Inflammatory macrophage treated with lipopolysaccharide for 1 hour (primary cell): ENCODE measurements at places on chromosomes 1 and 21.

DNA sequence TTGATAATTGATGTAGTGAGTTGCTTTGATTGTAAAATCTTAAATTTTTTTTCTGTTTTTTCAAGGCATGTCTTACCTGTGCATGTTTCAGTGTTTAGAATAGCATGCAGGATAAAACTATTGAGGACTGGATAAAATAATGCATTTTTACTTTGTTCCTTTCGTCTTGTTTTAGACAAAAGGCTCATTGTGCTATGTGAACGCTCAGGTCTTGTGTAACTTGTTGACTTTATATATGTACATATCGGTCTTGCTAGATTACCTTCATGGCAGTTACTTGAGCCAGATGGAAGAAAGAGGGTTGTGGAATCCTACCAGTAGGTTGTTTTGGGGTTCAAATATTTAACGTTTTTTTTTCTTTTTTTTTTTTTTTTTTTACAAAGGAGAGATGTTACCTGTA is 7.0 kb downstream of the NFIA start:
- DNase-seq = no peak

DNA sequence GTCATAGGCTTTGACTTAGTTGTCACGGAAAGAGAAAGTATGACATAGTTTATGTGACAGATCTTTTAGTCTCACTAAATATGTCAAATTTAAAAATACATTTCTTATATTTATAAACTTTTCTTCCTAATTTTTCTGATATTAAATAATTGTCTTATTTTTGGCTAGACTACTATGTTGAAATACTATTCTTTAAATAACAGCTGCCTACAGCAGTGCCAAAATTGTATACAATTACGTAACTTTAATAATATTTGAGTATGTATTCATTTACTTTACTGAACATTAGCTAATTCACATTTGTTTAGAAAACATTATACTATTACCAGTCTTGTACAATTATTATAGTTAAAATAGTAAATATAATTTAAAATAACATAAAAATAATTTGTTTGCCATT is 137.4 kb downstream of the ADGRL4 start:
- no peak for DNase-seq

DNA sequence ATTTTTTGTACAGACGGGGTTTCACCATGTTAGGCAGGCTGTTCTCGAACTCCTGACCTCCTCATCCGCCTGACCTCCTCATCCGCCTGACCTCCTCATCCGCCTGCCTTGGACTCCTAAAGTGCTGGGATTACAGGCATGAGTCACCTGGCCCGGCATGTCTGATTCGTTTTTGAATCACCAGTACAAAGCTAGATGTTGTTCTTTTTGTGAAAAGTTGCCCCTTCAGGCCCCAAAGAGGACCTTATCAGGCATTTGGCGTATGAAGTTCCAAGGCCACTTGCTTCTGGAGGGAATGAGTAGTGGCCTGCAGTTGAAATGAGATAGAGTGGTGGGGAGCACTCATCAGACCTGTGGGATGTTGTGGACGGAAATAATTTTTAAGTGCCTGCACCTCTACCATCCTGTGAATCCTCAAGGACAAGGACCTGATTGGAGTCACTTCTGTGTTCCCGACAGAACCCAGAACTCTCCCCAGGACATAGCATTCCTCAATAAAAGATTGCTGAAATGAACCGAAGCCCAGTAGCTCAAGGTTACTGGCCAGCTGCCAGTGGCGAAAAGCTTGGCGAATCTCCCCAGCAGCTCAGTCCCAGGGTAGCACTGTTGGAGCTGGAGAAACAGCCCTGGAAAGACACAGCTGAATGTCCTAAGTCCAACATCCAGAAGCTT is 50.1 kb downstream of the NDUFS5 start:
- DNase-seq = no peak

DNA sequence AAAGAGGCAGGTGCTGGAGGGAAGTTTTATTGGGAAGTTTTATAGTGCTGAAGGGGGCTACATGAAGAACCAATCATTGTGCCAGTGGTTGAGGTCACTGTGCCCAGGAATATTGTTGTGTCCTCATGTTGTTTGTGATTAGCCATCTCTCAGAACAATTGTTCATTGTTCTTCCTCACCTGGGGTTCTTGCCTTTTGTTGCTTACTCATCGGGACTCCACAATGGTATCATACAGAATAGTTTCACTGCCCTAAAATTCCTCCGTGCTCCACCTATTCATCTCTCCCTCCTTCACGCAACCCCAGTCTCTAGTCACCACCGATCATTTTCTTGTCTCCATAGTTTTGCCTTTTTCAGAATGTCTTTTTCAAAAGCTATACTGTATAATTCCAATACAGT is 38.9 kb upstream of the CDC14A start:
- DNase-seq = no peak

DNA sequence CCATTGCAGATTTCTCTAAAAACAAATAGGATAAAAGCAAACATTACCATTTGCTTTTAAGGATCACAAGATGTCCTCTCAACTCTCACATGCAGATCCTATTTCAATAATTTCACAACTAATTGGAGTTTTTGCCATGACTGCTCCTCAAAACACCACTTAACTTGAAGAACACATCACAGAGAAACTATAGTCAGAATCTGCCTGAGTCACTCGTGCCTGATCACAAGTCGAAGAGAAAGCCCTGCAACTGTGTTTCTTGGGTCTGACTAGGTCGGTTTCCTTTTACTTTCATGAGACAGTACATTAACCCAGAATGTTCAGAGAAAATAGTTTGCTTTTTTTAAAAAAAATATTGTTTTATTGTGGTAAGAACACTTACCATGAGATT is 46.3 kb upstream of the SMYD2 start:
- no peak for DNase-seq

DNA sequence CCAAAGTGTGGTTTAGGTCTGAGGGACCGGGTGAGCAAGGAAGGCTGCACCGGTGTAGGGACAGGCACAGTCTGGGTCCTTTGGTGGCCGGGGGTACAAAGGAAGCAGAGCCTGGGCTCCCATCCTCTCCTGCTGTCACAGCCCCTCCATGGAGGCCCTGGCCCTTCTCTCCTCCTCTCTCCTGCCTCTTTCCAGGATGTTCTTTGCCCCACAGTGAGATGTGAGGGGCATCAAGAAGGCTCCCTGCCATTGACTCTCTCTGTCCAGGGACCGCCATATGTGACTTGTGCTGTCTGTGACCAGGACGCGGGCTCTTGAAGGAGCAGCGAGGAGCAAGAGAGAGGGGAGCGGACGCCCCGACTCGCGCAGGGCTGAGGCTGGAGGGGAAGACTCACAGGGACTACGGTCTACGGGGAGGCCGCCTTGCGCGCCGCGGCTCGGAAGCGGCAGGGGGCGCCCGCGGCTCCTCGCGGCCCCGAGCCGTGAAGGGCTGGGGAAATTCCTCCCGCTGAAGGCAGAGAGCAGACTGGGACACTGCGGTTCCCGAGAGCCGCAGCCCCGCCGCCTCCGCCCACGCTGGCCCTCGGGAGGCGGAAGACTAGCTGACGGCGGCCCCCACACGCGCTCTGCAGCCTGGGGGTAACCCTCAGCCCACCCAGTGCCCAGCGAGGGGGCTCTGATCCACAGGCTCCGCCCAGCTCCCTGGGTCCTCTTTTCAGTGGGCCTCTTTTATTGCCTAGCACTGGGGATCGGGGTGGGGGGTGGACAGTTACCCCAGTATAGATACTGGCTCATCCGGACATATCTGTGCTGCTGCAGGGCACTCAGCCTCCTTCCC is 40.8 kb downstream of the MAB21L3 start:
- DNase-seq = peak; percentile 74

- peak; percentile 79 for DNase-seq
Observed at GRCh38 chr1:200488375-200489165, 78.7 kb upstream of the ZNF281 start.

DNA sequence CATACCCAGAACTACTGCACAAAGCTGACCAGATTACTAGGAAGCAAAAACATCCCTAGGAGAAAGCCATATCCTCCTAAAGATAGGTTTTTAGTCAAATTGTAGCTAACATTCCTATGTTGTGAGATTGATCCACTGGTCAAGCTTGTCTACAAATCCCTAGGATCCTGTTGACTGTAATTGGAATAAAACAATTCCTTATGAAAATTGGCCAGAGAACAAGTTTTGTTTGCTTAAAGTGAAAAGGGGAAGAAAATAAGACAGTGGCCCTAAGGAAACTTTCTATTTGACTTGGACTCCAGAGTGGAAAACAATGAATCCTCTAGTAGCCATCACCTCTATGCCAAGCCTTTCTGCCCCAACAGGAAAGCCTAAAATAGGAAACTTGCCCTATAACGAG is 645.2 kb upstream of the USP24 start:
- no peak for DNase-seq

DNA sequence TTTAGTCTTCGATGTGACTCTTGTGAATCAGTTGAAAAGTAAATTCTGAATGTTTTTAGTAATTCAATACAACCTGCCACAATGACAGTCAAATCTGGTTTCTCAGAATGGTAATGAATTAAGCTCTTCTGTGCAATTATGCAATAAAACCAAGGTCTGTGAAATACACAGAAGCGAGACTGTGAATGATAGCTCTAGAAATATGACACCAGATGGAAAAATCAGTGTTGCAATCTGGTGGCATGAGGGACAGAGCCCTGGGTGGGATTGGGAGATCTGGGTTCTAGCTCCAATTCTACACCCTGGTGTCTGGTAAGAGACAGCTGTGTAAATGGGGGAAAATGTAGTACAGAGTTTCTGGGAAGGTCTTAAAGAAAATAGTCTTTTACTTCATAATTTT is 586.4 kb upstream of the ZRANB2 start:
- peak; percentile 24 for DNase-seq

GRCh38 chr1:219276049-219276738 is 102.5 kb downstream of the LYPLAL1 start:
- DNase-seq = no peak

- DNase-seq = no peak
Observed at GRCh38 chr21:24046829-24047443, 1560.3 kb downstream of the MRPL39 start.

GRCh38 chr1:221761354-221762002 is 19.6 kb upstream of the DUSP10 start:
- no peak for DNase-seq

- DNase-seq = no peak
Observed at GRCh38 chr1:53066891-53067738, 5.1 kb downstream of the PODN start.

DNA sequence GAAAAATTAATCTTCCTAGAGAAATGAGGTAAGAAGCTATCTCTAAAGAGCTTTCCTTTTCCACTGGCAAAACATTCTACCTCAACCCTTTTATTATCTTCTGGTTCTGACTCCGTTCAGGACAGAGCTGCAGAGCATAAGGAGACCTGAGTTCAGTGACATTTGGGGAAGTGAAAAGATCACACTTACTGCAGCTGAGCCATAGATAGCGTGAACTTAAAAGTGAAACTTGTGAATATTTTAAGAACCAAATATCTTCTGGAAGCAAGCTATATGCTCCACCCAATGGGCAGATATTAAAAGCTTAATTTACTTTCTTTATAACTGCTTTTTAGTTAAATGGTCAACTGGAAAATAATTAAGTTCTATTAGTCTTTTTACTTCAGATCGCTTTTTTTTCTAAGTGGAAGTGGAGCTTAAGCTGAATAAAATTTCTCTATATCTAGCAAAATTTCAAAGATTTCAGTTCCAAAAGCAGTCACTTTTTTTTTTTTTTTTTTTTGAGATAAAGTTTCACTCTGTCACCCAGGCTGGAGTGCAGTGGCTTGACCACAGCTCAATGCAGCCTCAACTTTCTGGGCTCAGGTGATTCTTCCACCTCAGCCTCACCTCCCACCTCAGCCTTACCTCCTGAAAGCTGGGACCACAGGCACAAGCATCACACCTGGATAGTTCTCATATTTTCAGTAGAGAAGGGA is 11.9 kb downstream of the PTPN22 start:
- DNase-seq = peak; percentile 46

GRCh38 chr1:7301664-7301981 is 469.5 kb upstream of the VAMP3 start:
- DNase-seq = no peak
